ENCODE measurements at places on chromosomes 5 and 9. TPM values are rescaled to one million over a fixed set of nuclear protein-coding genes. Genes with fewer than 3 reads are reported as not detected.

DNA sequence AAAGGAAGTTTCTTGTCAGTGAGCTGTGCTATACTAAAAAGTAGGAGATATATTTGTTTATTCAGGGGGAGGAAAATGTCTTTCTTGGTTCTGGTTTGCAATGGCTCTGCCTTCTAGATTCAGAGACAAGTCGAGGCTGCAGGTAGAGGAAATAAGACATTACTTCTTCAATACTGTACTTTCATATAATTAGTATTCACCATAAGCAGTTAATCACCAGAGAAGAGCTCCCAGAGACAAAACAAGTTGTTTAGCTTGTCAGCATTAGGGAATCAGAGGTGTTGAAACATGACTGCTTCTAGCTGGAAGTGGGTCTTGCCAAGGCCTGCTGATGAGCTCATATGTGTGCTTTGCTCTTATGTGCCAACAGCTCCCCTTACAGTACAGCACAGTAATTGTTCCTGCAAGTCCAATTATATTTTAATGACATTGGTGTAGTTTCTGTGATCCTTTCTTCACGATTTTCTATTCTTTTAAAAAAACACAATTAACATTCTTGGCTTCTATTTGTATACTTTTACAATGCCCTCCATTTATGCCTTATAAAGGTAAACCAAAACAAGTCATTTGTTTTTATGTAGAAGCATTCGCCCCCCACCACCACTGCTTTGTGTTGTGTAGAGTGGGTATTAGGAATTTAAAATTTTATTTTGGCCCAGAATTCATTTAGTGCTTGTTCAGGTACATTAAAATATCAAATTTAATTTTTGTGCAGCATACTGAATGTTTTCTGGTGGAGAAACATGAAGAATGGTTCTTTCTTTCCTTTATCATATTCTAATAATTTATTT lies 112.2 kb downstream of the RPS23 start:
- DNase-seq = no peak
- peak overlapping the region; percentile 67 for H3K27ac ChIP-seq
- H3K4me3 ChIP-seq = no peak overlapping the region
- H3K27me3 ChIP-seq = no peaks in the 10 kb centered on the region

DNA sequence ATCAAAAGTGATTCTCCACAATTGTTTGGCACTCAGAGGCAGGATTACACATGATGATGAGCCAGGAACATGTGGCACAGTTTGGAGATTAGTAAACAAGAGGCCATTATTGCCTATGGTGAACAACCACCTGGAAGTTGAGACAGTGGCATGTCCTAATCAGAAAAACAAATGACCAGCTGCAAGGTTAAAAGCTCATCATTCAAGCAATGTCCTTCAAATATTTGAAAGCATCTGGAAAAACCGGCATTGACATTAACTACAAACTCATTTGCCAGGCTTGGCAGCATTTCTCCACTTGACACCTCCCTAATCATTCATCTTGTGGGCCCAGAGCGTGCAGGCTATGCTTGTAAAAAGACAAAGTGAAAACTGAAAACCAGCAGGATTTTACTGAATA lies 80.6 kb upstream of the MEGF10 start:
- H3K27me3 ChIP-seq = no peaks in the 10 kb centered on the region
- peak overlapping the region; percentile 71 for H3K4me3 ChIP-seq
- peaks cover 21% of the 10 kb centered on the region for H3K4me1 ChIP-seq

GRCh38 chr9:2765250-2765880 lies 48.1 kb downstream of the KCNV2 start:
- H3K4me1 ChIP-seq = peaks cover 14% of the 10 kb centered on the region
- peak overlapping the region; percentile 76 for H3K27ac ChIP-seq
- H3K4me3 ChIP-seq = no peak overlapping the region
- peaks cover 24% of the 10 kb centered on the region for H3K36me3 ChIP-seq
- no peak for DNase-seq

- peaks cover 4% of the 10 kb centered on the region for H3K36me3 ChIP-seq
- H3K27ac ChIP-seq = no peak overlapping the region
- peaks cover 8% of the 10 kb centered on the region for H3K27me3 ChIP-seq
Observed at GRCh38 chr5:135438636-135439221, 8.4 kb downstream of the DCANP1 start.

DNA sequence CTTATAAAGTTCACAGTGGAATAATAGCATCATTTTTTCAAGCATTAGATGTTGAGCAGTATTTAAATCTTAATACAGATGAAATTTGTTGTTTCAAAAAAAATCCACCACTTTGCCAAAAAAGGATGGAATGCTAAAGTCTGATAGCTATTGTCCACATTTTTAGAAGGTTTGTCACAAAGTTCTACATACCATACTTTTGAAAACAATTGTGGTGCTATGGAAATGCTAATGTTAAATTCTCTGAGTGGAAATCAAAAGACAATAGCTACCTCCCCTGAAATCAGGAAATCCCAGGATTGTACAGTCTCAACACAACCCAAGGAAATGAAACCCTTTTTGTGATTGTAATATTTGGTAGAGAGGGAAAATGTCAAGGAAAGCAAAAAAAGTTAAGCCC lies 19.3 kb upstream of the GRAMD2B start:
- no peak overlapping the region for H3K27ac ChIP-seq
- no peaks in the 10 kb centered on the region for H3K27me3 ChIP-seq
- no peaks in the 10 kb centered on the region for H3K36me3 ChIP-seq
- DNase-seq = no peak

DNA sequence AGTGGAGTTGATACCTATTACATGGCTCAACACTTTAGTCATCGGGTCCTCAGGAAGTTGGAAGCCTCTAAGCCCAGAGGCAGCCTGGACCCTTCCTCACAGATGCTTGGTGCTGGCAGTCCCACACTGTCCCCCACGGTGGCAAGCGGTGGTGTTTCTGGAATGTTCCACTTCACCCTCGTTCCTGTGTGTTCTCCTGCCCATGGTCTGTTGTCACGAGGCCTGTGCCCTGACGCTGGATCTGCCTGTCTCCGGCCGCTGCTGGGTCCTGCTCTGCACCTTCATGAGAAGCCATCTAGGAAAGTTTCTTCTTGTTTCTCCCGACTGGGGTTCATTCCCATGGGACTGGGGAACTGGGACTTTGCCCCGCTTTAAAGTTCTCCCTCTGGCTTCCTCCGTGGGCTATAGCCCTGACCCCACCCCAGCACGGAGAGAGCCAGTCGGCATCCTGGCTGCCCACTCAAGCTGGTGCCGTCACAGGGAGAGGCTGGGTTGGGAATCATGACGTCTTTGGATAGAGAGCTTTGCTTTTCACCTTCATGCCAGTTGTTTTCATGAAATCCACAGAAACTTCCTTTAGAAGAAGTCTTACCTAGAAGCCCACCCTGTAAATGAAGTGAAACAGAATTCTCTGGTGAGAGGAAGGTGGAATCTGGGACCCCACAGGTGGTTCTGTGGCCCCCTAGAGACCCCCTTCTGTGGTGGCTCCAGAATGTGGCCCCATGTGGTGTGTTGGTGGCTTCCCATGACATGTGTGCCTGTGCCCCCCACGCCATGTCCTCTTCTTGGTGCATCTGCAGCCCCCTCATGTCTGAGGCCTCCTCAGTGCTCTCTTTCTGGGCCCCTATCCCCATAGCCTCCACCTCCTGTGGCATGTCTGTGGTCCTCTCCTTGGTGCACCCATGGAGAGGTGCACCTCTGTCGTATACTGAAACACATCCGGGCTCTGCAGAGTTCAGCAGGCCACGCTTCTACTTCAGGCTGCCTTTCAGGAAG lies 43.8 kb downstream of the TRIP13 start:
- peak; percentile 57 for DNase-seq
- no peaks in the 10 kb centered on the region for H3K36me3 ChIP-seq
- H3K4me1 ChIP-seq = peaks cover 3% of the 10 kb centered on the region
- no peak overlapping the region for H3K27ac ChIP-seq

DNA sequence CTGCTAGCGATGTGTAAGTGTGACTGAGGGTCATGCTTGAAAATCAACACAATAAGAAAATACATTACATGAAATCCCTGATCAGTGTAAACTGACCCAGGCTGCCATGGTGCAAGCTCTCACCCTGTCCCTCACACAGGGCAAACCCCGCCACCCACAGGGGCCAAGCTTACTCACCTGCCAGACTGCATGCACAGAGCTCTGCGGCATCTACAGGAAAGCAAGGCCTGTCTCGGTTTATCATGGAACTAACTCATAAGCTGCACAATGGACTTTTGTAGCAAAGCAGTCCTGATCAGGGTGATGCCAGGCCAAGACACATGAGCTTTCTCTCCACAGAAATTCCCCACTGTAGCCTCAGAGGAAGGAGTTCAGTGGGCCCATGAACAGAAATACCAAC lies 9.7 kb downstream of the IPPK start:
- peaks cover 25% of the 10 kb centered on the region for H3K4me1 ChIP-seq
- DNase-seq = no peak
- no peaks in the 10 kb centered on the region for H3K27me3 ChIP-seq

- H3K4me1 ChIP-seq = no peaks in the 10 kb centered on the region
- no peaks in the 10 kb centered on the region for H3K27me3 ChIP-seq
- H3K27ac ChIP-seq = no peak overlapping the region
- H3K4me3 ChIP-seq = no peak overlapping the region
Observed at GRCh38 chr9:93417538-93417937, 33.9 kb upstream of the FAM120A start.

- DNase-seq = peak; percentile 61
- H3K4me1 ChIP-seq = peaks cover 1% of the 10 kb centered on the region
- no peak overlapping the region for H3K27ac ChIP-seq
- H3K36me3 ChIP-seq = no peaks in the 10 kb centered on the region
- H3K4me3 ChIP-seq = no peak overlapping the region
Observed at GRCh38 chr9:134962065-134962972, 44.6 kb upstream of the FCN1 start.

Gene SAPCD2
- 21.9 TPM for total RNA-seq

Gene CFAP77
- total RNA-seq = not detected

Gene GNAQ
- total RNA-seq = 52.1 TPM

Gene LEAP2
- 2.5 TPM for total RNA-seq

Data from type B pancreatic cell (in vitro differentiated cells).